ENCODE measurements at places on chromosomes 7 and 10.

GRCh38 chr10:44787480-44788075 is 123.6 kb upstream of the TMEM72 start:
- no peak for DNase-seq

- no peak for DNase-seq
Observed at GRCh38 chr7:28020302-28020940, 160.2 kb downstream of the JAZF1 start.

DNA sequence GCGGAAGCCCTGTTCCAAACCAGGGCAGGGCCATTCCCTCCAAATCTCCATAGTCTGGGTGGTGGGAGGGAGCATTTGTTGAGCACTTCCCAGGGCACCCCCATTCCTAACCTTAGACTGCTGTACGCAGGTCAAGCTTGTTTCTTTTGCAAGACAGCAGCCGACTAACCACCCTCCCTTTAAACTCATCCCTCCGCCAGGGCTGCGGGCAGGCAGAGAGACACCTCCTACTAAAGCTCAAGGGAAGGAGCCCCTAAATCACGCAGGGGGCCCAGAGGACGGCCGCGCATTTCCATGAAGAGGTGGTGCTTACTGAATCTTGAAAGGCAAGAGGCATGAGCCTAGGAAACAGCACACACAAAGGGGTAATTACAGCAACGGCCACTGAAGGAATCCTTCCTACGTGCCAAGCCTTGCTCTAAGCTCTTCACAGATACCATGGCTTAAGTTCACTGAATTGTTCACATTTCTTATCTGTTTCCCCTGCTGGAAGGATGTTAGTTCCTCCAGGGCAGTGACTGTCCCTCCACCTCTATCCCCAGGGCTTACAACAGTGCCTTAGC is 90.0 kb downstream of the PROSER2 start:
- DNase-seq, result no peak

DNA sequence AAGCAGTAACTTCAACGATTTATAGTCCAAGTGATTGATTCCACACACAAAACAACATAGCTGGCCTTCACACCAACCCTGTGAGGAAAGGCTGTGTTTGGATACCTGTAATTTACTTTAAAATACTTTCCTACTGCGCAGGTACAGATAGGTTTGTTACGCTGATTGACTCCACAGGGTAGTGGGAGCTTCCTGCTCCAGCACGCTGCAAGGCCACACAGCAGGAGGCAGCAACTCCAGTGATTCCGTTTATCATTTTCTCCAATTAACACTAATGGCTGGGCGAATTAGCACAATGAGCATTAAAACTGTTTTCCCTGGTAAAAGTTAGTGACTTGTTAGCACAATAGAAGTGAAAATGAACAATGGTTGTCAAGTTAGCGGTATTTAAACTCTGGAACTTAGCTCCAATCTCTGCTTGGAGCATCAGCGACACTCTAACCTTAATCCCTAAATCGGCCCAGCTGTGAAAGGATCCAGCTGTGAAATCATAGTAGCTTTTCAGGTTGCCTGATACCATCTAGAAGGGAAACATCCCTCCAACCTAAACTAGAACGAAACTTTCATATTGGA is 959 bp downstream of the DCLRE1C start:
- no peak for DNase-seq

DNA sequence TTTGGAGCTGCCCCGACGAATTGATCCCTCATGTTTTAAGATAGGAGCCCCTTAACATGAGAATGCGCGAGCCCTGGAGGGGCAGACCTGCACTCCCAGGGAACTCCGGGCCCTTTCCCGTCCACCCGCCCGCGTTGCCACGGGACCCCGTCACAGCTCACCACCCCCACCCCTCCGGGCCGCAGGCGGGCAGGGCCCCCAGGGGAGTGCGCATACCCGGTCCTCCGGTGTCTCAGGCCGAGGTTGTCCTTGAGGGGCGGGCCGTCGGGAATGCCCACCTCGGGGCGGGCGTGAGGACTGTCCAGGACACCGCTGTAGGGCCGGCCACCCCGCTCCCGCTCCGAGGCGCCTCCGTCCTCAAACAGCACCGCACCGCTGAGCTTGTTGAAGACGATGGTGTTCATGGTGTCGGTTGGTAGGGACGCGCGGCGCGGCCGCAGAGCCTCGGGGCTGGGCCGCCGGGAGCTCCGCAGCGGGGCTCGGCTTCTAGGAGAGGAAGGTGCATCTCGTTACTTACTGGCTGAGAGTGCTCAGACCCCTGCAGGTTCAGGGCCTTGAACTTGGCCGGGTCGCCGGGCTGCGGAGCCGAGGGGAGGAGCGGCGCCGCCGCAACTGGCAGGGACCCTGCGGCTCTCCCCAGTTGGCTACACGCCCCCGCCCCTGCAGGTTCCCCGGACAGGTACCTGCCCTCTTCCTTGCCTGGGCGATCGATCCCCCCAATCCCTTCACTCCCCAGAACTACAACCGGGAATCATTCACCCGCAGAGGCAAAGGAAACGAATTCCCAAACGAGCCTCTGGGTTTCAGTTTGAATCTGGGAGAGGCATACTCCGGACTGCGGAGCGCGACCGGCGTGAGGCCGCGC is 2.4 kb downstream of the MKX start:
- DNase-seq, result peak; percentile 16

DNA sequence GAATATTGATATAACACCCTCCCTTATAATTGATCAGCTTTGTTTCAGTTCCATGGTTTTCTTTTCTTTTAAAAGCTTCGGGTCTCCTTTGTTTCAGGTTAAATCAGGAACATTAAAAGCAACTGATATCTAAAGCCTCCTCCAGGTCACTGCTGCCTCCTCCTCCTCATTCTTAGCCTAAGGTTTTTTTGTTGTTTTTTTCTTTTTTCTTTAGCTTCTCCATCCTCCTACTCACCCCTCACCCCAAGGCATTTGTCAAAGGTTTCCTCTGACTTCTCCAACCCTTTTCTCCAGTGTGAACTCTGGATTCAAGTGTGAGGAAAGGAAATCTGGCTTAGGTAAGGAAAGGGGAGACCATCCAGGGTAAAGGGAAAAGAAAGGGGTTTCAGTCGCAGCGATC is 420.2 kb upstream of the NFE2L3 start:
- no peak for DNase-seq

- no peak for DNase-seq
Observed at GRCh38 chr10:112491144-112491543, 44.1 kb downstream of the VTI1A start.

- DNase-seq, result no peak
Observed at GRCh38 chr10:11830836-11831519, 7.8 kb downstream of the PROSER2 start.

GRCh38 chr10:43234471-43235041 is 32.3 kb downstream of the RASGEF1A start:
- no peak for DNase-seq

DNA sequence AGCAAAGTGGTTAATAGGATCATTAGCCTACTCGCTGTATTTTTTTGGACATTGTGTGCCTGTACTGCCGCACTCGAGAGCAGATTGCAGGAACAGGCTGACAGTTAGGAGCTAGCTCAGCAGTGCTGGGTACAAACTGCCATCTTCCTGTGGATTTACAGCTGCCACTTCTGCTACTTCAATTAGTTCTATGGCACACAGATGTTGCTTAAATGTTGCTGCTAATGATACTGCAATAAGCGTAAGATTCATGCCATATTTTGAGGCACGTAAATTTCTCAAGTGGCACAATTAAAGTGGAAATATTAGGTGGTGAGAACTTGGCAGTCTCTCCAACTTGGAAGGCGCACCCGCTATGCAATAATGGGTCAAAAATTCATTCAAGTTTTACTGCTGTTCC is 171.9 kb downstream of the EBF3 start:
- no peak for DNase-seq

DNA sequence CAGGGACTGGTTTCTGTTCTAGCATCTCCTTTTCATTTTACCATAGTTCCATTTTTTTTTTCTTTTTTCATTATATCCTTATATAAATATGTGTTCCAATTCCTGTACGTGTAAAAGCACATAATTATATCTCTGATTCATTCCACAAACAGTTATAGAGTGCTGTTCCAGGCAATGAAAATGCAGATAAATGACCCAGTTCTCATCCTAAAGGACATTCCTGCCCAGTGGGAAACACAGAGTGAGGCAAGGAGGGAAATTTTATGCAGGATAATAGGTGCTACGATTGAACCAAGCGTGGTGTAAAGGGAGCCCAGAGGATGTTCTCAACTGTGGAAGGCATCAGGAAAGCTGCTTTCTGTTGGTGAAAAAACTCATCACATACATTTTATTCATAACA is 408.1 kb downstream of the GATA3 start:
- no peak for DNase-seq

DNA sequence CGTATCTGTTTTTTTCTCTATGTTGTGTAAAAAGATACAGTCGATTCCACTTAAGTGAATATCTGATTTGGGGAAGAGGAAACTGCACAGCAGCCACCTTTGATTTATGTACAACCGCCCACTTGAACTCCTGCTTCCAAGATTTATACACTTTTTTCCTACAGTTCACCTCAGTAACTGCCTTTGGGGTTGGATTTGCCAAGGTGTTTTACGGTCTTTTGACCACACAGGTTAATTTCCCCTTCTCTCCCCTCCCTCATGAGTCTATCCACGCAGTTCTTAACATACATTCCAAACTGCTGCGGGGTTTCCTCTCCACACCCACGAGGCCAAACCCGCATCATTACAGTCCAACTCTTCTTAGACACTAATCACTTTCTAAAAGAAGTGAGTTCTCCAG is 277.0 kb downstream of the USP6NL start:
- no peak for DNase-seq

DNA sequence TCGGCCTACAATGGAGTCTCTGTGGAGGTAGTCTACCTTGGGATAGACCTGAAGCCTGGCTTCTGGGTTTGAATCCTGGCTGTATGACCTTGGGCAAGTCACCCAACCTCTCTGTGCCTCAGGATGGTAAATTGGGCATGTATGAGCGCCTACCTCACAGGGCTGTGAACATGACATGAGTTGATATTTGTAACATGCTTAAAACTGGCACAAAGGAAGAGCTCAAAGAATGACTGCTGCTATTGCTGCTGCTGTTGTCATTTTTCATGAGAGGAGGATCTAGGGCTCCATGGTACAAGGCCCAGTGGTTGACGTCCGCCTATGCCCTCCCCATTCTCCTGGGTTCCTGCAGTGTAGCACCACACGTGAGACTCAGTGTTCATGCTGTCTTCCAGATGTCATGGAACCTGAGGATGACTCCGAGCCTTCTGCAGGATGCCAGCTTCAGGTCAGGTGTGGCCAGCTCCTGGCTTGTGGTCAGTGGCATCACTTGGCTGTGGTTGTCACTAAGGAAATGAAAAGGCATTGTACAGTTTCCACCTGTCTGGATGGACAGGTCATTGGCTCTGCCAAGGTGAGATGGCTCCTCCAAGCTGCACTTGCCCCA is 95.0 kb downstream of the WDFY4 start:
- no peak for DNase-seq

DNA sequence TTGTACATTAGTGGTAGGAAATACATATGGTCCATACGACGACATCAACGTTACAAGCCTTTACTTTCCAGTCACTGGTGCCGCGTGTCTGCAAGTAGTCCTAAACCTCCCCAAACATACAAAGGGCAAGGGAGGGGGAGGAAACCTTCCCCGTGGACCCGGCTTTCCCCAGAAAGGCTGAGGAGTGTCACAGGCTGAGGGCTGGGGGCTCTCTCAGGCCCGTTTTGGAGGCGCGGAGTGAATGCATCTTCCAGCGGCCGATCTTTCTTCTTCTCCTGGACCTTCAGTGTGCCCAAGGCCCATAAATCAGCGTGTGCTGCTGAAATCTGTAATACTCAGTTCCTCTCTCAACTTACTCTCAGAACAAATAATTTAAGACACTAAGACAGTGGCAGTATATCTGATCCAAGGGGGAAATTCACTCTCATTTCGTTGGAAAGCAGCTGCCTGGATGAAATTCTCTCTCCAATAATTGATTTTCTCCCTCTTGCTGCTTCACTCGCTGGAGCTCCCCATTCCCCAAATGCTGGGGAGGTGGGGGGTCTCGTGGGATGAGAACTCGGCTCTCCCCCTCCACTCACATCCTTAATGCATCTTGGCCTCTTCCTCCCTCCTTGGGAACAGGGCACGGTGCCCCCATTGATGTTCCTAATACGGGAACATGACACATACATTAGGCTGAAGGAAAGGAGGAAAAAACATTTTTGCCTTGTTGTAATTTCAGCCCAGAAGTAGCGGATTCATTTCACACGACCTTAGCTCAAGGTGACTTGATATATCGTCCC is 126.1 kb downstream of the ADARB2 start:
- no peak for DNase-seq

DNA sequence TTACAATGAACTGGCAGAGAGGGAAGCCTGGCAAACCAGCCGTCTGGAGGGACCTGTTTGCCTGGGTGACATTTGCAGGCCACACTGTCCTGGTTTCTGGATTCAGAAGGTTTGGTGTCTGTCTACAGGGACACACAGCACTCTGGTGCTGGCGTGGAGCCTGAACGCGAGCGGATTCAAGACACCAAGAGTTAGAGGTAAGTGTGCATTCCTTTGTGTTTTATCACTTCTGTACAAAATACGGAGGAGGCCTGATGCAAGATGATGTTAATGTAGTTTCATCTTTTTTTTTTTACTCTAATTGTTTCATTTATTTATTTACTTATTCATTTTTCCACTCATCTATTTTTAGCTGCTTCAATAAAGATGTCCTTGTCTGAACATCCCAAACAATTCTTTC is 485.3 kb upstream of the ADARB2 start:
- DNase-seq, result no peak

- DNase-seq, result no peak
Observed at GRCh38 chr10:11602919-11603523, 8.4 kb downstream of the USP6NL start.

DNA sequence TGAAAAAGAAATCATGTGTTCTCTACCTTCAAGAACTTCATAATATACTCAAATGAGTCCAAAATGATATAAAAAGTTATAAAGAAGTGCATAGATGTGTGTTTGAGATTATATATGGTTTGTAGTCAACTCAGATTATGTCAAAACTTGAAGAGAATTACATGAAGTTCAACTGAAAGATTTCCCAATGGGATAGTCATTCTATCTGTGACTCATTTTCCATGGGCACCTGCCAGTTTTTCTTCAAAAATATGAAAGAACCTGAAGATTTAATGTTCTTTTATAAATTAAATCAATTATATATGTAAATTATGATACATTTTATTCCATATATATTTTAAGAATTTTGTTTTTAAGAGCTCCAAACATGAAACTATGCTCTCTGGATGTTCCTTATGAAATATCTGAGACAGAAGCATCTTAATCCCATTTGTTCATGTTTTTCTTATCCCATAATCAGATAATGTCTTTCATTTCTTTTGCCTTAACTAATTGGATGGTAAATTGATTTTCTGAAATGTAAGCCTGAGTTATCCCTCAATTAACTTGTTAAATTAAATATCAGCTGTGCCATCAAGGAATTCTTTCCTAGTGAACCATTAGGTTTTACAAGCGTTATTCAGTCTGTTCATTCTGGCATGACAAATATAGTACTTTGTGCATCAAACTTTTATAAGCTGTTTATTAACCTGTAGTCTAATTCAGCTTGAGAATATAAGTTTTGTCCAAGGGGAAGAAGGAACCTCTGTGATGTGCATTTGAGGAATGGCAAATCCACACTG is 387.1 kb downstream of the IPMK start:
- DNase-seq, result no peak
